Transverse colon (tissue), 4 donors: ENCODE measurements at places on chromosomes 5 and 9. TPM values are rescaled to one million over a fixed set of nuclear protein-coding genes. Genes with fewer than 3 reads are reported as not detected.

DNA sequence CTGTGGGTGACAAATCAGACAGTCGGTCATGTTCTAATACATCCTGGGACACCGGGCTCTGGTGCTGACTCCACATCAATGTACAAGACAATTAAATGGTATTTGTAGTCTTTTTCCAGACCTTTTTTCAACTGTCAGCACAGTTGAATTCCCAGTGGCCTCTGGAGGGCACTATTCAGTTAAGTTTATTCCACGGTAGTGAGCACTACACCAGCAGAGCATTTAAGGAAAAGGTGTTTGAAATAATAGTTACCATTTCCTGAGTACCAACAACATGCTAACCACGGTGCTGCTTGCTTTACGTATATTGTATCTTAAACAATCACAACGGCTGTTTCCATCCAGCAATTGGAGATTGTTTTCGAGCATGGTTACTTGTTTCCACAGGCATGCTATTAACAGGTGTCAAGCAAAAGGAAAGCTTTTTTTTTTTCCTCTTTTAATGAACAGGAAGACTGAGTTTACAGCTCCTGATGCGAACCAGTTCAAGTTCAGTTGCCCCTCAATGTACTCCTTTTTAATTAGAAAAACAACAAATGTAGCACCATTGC, 186.7 kb downstream of the PDZD2 start:
- no peaks in the 10 kb centered on the region for H3K27me3 ChIP-seq
- H3K4me1 ChIP-seq = no peaks in the 10 kb centered on the region
- no peak overlapping the region for H3K27ac ChIP-seq
- peak; percentile 21 for DNase-seq

GRCh38 chr9:99173570-99174504, 47.9 kb downstream of the ALG2 start:
- no peak overlapping the region for H3K27ac ChIP-seq
- H3K4me3 ChIP-seq = no peak overlapping the region
- no peaks in the 10 kb centered on the region for H3K36me3 ChIP-seq
- H3K4me1 ChIP-seq = peaks cover 6% of the 10 kb centered on the region
- DNase-seq = no peak

- DNase-seq = no peak
- H3K27ac ChIP-seq = no peak overlapping the region
- no peaks in the 10 kb centered on the region for H3K36me3 ChIP-seq
Measured at GRCh38 chr5:9920697-9921096, 290.5 kb upstream of the TAS2R1 start.

DNA sequence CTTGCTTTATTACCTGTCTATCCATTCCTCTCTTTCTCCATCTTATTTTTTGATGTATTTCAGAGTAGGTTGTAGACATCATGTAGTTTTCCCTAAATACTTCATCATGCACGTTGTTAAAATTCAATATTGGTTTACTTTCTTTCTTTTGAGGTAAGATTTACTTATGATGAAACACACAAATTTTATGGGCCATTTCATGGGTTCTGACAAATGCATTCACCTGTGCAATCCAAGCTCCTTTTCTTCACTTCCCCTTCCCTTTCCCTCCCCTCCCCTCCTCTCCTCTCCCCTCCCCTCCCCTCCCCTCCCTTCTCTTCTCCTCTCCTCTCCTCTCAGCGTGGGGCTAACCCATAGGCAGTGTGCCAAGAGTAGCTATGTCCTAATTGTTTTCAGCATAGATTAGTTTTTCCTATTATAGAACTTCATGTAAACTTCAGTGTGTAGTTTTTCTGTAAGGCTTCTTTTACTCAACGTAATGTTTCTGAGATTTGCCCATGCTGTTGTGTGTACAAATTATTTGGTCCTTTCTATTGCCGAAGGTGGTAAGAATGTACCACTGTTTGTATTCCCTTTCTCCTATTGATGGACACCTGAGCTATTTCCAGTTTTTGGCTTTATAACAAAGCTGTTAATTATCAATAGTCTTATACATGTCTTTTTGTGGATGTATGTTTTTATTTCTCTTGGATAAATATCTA, 92.9 kb upstream of the CLINT1 start:
- H3K27me3 ChIP-seq = no peaks in the 10 kb centered on the region

DNA sequence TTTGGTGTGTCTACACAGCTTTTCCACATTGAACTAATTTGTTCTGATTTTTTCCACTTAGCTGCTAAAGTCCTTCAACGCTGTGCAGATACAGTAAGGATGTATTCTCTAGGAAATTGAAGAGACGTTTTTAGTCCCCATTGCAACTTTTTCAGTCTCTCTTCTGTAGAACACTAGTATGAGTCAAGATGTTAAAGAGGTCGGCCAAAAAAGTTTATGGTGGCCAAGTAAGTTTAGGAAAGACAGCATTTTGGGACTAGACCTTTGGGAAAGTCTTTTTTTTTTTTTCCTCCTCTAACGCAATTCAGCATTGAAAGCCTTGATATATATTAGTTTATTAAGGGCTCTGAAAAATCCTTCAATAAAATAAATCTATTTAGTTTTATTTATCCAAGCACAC, 243.5 kb upstream of the FBXL7 start:
- no peaks in the 10 kb centered on the region for H3K27me3 ChIP-seq
- no peaks in the 10 kb centered on the region for H3K36me3 ChIP-seq
- no peaks in the 10 kb centered on the region for H3K4me1 ChIP-seq
- H3K27ac ChIP-seq = no peak overlapping the region
- no peak for DNase-seq

- peak overlapping the region; percentile 15 for H3K4me3 ChIP-seq
- no peaks in the 10 kb centered on the region for H3K4me1 ChIP-seq
- no peak for DNase-seq
- H3K27me3 ChIP-seq = no peaks in the 10 kb centered on the region
Measured at GRCh38 chr5:170296935-170297588, 515 bp downstream of the LCP2 start.

- H3K27me3 ChIP-seq = no peaks in the 10 kb centered on the region
- H3K27ac ChIP-seq = no peak overlapping the region
- no peaks in the 10 kb centered on the region for H3K4me1 ChIP-seq
Measured at GRCh38 chr5:20611620-20612019, 623.6 kb upstream of the CDH18 start.

GRCh38 chr5:94595281-94595840, 23.0 kb downstream of the KIAA0825 start:
- DNase-seq = no peak
- H3K4me3 ChIP-seq = no peak overlapping the region
- H3K27ac ChIP-seq = no peak overlapping the region
- H3K4me1 ChIP-seq = no peaks in the 10 kb centered on the region

GRCh38 chr9:119050281-119050680, 319.0 kb downstream of the BRINP1 start:
- no peaks in the 10 kb centered on the region for H3K27me3 ChIP-seq
- no peak overlapping the region for H3K4me3 ChIP-seq
- no peaks in the 10 kb centered on the region for H3K36me3 ChIP-seq
- no peak overlapping the region for H3K27ac ChIP-seq
- no peaks in the 10 kb centered on the region for H3K4me1 ChIP-seq

Gene PLAC8L1
- total RNA-seq = not detected

Gene HAPLN1
- not detected for total RNA-seq

Gene PCDHA7
- 0.37 TPM for total RNA-seq

Gene RASGEF1C
- 0.14 TPM for total RNA-seq

Gene SCGB3A2
- total RNA-seq = not detected

Gene KIF20A
- total RNA-seq = not detected

Gene AK1
- total RNA-seq = 67.7 TPM

Gene SPATA31A3
- not detected for total RNA-seq

Gene EDIL3
- total RNA-seq = 17.1 TPM

Gene FAM53C
- total RNA-seq = 15.1 TPM

Gene CDH10
- 0.14 TPM for total RNA-seq

Gene GLDC
- total RNA-seq = 70.7 TPM

Gene KIF3A
- total RNA-seq = 1.9 TPM
